Activated CD8-positive, alpha-beta memory T cell treated with anti-CD3 and anti-CD28 coated beads for 48 hours (primary cell): ENCODE measurements at places on chromosomes 6 and 20.

GRCh38 chr6:2028457-2029038 is 216.9 kb downstream of the GMDS start:
- DNase-seq = no peak

- no peak for DNase-seq
Measured at GRCh38 chr20:63831646-63831992, 555 bp upstream of the ZBTB46 start.

GRCh38 chr6:80523010-80523409 is 416.5 kb downstream of the BCKDHB start:
- no peak for DNase-seq

GRCh38 chr6:106858653-106859092 is 115.9 kb downstream of the CD24 start:
- DNase-seq = no peak

DNA sequence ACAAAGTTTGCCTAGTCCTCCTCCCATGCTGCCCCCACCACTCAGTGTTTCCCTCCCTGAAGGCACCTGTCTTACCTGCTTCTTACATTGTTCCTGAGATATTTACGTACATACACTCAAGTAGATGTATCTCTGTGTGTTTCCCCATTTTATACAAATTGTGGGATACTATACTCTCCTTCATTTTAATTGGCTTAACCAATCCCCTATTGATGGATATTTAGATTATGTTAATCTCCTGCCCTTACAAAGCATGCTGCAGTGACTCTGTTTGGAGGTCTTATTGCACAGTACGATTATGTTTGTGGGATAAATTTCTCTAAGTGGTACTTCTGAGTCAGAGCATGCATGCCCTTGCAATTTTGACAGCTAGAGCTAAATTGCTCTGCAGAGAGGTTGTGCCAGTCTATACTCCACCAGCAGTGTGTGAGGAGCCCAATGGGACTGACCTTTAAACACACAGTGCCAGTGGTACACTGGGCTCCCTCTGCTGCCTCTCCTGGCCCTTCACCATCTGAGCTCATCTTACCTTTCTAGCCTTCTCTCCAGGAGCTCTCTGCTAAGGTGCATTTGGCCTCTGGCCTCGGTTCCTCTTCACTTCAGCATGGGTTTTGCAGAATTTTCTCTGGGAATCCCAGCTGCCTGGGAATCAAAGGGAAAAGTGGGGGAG is 57.4 kb downstream of the LYRM2 start:
- no peak for DNase-seq

- no peak for DNase-seq
Measured at GRCh38 chr20:63527184-63527583, 6.6 kb downstream of the PPDPF start.

- DNase-seq = no peak
Measured at GRCh38 chr6:41247882-41248705, 19.9 kb downstream of the TREML4 start.

DNA sequence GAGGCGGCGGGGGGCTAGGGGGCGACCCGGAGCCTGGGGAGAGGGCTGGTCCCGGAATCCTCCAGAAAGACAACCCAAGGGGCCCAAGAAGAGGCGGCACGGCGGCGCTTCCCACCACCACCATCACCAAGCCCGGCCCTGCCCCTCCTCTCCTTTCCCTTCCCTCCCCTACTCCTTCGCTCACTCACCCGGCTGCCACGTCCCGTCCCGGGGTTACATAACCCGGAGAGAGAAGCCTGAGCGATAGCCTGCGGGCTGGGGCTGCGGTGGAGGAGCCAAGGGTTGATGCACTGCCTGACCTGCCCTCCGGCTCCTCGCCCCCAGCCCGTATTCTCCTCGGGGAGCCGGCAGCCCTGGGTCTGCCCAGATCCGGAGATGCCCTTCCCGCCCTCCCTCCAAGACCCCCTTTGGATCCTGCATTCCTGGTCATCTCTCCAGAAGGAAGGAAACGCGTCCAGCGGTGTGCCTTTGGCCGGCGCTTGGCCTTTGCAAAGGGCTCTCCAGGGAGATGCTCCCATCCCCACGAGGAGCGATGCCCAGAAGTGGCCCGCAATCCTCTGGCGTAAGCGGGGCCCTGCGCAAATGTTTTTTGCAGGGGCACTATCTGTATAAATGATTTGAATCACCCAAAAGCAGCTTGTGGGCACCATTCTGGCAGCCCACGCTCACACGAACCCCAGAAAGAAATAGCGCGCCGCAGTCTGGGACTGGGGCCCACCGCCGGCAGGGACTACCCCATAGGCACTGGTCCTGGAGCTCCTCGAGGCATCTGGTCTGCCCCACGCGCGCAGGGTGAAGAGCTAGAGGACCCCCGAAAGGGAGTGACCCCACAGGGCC is 4.6 kb upstream of the CPXM1 start:
- DNase-seq = no peak

- no peak for DNase-seq
Measured at GRCh38 chr6:17859846-17860245, 127.6 kb downstream of the KIF13A start.

DNA sequence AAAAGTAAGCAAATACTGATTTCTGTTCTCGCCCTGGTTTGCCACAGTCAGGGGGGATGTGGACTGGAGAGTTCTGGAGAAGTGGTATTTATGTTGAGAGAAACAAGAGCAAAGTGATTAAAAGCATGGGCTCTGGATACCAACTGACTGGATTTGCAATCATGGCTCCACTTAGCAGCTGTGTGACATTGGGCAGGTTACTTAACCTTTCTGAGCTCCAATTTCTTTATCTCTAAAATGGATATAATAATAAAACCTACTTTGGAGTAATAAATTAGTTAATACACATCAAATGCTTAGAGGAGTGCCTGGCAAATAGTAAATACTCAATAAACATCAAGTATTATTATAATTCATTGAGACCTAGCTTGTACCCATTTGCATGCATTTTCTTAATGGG is 111.7 kb downstream of the CLIC5 start:
- DNase-seq = no peak

DNA sequence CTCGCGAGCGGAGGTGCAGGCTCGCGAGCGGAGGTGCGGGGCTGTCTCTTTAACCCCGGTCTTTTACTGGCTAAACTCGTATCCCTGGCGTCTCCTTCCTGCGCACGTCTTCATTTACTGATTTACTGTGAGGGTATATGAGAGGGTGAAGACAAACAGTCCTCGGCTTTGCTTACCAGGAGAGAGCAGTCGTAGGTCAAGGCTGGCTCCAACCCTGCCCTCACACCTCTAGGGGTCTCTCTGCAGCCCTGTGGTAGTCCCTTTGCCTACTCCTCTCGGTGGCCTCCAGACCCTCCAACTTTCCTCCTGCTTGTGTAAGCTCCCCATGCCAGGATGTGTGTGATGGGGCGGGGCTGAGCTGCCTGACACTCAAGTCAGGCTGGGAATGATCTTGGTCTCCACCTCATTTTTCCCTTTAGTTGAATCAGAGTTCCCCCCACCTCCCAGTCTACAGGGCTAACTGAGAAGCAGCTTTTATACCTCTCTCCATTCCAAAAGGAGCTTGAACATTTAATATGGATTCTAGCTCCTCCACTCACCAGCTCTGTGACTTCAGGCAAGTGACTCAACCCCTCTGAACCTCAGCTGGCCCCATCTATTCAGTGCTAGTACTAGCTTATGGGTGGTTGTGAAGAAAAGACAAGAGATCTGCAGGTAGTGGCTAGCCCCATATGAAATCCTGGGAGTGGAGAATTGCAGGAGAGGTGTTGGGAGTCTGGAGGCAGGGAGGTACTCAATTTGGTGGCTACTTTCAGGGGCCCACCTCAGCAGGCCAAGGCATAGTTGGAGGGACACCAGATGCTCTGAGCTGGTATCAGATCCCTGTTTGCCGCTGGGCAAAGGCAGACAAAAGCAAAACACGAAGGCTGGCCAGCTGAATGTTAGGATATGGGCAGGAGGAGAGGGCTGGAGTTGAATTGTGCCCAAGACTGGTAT is 902 bp downstream of the SLC29A1 start:
- DNase-seq = no peak

- no peak for DNase-seq
Measured at GRCh38 chr6:43812850-43813578, 43.0 kb downstream of the VEGFA start.

- DNase-seq = no peak
Measured at GRCh38 chr6:144344646-144345045, 59.5 kb downstream of the UTRN start.

DNA sequence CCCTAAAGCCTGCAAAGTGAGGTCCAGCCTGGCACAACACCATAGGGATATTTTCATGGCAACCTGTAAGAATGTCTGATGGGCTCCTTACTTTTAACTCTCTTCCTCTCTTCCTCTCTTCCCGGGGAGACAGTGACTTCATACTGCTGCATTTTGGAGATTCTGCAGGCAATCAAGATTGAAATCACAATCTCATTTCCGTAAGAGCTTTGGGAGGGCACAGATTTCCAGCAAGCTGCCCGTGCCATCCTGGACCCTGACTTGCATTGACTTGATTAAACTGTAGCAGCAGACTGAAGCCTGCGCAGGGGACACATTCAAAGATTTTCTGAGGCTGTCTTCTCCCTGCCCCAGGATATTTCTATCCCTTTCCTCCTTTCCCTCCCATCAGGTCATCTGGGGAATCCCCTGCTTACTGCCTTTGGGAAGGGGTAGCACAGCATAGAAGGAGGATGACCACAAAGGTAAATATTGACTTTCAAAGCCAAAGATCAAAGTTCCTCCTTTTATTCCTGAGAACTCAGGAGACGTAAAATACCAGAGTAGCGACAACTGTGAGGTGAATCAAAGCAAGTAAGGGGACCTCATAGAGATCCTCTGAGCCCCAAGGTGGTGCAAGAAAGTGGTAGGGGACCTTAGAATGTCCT is 504.0 kb upstream of the ARID1B start:
- no peak for DNase-seq

GRCh38 chr6:125829433-125829832 is 38.7 kb downstream of the NCOA7 start:
- DNase-seq = no peak

DNA sequence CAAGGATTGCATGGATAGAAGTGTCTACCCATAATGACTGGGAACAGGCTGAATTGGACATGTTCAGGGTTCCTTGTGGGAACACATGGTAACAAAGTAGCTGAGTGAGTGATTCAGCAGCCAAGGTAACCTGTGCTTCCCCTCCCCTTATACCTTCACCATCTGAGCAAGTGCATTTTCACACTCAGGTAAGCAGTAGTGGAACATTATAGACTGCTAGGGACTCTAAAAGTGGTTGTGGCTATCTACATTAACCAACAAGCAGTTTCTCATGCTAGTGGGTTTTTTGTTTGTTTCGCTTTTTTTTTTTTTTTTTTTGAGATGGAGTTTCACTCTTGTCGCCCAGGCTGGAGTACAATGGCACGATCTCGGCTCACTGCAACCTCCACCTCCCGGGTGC is 41.4 kb downstream of the KIZ start:
- DNase-seq = no peak

- DNase-seq = no peak
Measured at GRCh38 chr20:24004471-24004870, 15.9 kb upstream of the GGTLC1 start.

DNA sequence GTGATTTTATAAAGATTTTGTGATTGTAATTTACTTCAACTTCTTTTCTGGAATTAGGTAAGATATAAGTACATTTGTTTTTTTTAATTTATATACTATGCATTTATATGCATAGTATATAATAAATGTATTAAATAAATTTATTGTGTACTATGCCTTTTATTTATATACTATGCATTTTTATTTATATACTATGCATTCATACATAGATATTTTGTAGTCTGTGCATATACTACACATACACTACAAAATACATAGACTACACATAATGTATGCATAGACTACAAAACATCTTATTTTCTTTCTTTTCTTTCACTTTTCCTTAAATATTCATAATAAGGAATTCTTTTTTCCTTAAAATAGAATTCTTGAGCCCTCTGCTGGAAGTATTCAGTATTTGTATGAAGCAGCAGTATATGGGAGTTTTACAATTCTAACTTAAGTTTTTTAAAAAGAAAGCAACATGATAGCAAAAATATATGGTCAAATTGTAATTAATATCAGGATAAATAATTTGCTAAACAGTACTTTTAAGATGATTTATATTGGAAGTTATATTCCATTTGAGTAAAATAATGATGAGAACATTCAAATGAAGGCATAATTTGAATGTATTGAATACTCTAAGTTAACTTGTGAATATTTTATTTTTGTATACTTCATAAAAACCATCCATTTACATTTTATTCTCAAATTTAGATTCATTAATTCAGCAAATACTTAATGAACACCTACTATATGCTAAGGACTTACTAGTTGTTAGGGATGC is 129.3 kb downstream of the KLHL32 start:
- no peak for DNase-seq

GRCh38 chr20:25484224-25484846 is 76.9 kb downstream of the GINS1 start:
- DNase-seq = no peak

GRCh38 chr6:1611322-1611571 is 1.5 kb downstream of the FOXC1 start:
- no peak for DNase-seq

DNA sequence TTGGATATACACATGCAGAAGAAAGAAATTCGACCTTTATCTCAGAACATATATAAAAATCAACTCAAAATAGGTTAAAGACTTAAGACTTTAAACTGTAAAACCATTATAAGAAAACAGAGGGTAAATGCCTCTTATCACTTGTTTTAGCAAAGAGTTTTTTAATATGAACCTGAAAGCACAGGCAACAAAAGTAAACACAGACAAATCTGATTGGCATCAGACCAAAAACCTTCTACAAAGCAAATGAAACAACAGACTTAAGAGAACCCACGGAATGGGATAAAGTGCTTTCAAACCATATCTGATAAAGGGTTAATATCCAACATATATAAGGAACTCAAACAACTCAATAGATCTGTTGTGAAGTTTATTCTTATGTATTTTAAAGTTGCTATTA is 309.9 kb upstream of the OPRM1 start:
- DNase-seq = no peak

DNA sequence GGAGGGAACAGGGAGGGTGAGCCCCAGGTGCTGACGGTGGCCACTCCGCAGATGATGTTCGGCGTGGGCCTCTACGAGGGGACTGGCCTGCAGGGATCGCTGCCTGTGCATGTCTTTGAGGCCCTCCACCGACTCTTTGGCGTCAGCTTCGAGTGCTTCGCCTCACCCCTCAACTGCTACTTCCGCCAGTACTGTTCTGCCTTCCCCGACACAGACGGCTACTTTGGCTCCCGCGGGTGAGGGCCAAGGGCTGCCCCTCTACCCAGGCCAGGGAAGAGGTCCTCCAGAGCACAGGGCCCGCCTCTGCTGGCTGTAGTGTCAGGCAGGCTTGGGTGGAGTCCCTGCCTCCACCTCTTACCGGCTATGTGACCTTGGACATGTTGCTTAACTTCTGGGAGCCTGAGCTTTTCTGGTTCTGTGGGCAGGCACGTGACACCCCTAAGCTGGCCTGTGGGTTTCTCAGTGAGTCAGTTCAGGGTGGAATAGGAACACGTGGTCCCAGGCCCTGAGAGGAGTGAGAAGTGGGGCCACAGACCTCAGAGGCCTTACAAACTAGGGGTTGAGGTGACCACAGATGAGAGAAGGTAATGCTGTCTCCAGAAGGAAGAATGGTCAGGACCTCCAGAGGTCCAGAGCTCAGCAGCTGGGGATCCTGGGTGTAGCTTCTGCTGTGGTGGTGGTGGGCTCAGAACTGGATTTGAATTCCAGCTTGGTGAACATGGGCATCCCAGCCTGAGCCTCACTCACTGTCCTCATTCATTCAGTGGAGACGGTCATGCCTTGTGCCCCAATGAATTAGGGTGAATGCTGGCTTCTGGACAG is 11.9 kb downstream of the PCIF1 start:
- no peak for DNase-seq

- no peak for DNase-seq
Measured at GRCh38 chr20:58467572-58468527, 47.3 kb downstream of the APCDD1L start.

- no peak for DNase-seq
Measured at GRCh38 chr6:35044761-35045421, 96.2 kb downstream of the TCP11 start.

GRCh38 chr20:62051546-62052255 is 14.0 kb downstream of the TAF4 start:
- no peak for DNase-seq
